Chondrocyte (in vitro differentiated cells): ENCODE measurements at places on chromosomes 1 and 21. TPM values are rescaled to one million over a fixed set of nuclear protein-coding genes. Genes with fewer than 3 reads are reported as not detected.

GRCh38 chr1:225409051-225409450 lies 18.8 kb downstream of the LBR start:
- no peak for DNase-seq

GRCh38 chr1:48947761-48948537 lies 171.3 kb upstream of the BEND5 start:
- DNase-seq, result no peak

Gene CD48
- total RNA-seq, result not detected in 3 replicates

- DNase-seq, result no peak
Measured at GRCh38 chr21:38257667-38258066, 876 bp downstream of the KCNJ15 start.

DNA sequence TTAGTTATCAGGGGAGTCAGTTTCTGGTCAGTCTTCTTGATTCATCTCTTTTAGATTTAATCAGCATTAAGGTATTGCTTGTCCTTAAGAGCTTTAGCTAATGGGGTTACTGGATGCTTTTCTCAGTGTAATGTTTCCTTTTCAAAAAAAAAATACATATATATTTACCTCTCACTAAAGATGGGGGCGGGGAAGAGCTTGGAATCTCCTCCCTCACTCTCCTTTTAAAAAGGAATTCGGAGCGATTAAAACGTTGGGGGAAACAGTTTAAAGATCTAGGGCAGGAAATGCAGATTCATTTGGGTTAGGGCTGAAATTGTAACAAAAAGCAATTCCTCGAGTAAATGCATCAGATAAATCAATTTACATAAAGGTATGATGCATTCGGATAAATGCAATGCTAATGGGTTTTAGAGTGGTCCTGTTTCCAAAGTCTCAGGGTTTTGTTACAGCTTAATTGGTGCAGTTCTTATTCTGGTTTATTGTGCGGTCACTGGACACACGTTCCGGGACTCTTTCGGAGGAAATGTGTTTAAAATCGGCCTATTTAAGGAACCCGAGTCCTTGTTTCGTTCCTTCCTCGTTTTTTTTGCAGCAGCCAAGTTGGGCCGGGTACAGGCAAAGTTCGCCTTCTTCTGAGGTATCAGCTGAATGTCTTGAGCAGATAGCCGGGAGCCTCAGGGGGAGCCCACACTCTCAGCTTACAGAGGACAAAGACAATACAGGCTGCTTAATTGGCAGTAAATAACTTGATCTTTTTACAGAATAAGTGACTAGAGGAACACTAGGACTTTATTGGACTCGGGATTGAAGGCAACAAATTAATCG lies 1.6 kb downstream of the LMO4 start:
- no peak for DNase-seq

GRCh38 chr1:68121536-68121935 lies 71.1 kb upstream of the DIRAS3 start:
- no peak for DNase-seq

Gene PRAMEF18
- not detected in 3 replicates for total RNA-seq

DNA sequence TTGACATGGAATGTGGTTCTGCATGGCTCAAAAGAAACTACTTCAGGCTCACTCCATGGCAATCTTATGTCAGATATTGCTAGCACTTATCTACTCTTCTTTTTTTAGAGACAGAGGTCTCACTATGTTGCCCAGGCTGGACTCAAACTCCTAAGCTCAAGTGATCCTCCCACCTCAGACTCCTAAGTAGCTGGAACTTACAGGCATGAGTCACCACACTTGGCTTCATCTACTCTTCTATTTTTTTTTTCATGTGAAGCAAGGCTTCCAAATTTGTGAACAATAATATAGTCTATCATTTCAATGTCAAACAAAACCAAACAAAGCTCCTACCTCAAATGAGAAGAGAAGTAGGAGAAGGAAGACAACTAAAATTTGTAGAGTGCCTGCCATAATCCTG lies 7.5 kb upstream of the PSEN2 start:
- DNase-seq, result no peak

- DNase-seq, result no peak
Measured at GRCh38 chr1:86447198-86447790, 21.4 kb upstream of the CLCA1 start.

Gene PROK1
- total RNA-seq, result not detected in 3 replicates

Gene DDAH1
- total RNA-seq, result 91.8 to 93.0 TPM (median 92.7 TPM) in 3 replicates

DNA sequence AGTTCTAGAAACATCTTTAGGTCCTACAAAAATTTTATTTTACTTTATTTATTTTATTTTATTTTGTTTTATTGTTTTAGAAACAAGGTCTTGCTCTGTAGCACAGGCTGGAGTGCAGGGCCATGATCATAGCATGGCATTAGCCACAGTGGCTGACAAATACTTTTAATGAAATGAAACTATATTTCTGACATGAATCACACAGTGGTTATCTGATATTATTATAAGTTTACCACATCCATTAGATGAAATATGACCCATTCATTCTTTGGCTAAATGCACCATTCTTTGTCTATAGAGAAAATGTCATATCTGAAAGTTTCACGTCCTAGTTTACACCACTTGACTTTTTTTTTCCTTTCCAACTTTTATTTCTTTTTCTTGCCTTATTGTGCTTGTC lies 613.4 kb upstream of the ADAMTS5 start:
- no peak for DNase-seq
